ENCODE measurements at places on chromosomes 2 and 18.

GRCh38 chr2:120516679-120517314, 170.9 kb downstream of the INHBB start:
- no peak for DNase-seq

- no peak for DNase-seq
Observed at GRCh38 chr2:174888646-174889271, 116.4 kb downstream of the CHN1 start.

DNA sequence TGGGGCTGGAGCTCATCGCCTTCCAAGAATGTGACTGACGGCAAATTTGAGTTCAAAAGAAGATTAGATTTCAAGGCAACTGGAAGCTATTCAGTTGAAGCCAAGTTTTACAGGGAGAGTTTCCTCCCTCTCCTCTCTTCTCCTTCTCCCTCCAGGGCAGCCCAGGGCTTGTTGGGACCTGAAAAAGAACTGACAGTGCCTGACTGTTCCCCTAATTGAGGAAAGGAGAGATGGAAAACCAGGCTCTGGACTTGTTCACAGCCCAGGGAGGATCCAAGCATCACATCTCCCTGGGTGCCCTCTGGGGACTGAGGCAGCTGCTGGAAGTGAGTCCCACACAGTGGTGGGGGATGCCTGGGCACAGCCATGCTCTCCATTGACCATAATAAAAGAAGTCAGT, 88.1 kb downstream of the THNSL2 start:
- DNase-seq, result no peak

DNA sequence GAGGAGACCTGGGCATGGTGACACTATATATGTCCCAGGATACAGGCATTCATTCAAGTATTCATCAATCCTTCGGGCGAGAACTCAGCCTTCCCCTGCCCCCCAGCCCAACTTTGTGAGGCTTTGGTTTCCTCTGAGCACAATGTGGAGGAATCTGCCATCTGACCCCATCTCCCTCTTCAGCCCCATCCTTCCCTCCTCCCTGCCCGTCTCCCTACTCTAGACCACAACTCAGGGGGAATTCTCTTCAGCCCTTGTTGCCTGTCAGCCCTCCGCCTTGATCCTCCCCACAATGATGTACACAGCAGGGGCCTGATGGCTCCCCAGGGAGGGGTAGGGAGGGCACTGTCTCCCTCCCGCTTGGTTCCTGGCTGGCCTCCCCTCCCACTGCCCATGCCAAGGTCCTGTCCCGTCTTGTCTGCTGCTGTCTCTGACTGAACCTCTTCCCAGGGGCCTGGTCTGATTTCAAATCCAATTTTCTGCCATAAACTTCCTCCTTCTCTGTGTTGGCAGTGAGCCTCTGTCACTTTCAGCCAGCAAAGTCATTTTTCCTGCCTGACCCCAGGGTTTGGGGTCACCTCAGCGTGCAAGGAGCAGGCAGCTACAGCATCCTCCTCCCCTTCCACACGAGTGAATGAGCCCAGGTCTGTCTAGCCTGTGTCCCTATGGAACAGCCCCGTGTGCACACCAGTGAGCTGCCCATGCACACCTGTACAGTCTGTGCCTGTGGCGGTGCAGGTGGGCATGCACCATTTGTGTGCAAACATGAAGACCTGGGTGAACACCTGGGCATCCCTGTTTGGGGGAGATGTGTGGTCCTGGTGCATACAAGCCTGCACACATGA, 197.3 kb downstream of the CELF4 start:
- no peak for DNase-seq

- DNase-seq, result no peak
Observed at GRCh38 chr2:165617741-165618481, 148.4 kb downstream of the CSRNP3 start.

DNA sequence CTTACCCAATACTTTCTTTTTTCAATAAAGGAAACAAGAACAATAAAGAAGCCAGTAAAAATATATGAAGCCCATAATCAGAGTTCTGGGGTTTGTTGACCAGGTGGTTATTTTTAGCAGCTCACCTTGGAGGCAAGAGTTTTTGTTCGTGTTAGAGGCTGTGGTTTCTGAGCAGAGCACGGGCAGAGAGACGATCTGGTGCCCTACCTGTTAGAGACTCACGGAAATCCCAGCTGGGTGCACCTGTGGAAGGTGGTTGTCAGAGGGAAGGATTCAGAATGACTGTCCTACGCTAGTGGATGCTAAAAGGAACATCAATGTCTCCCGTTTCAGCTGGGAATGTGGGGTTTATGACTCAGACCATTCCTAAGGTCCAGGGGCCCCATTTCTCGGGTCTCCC, 87.6 kb downstream of the NRP2 start:
- DNase-seq, result no peak

GRCh38 chr2:238882082-238882755, 34.3 kb downstream of the TWIST2 start:
- DNase-seq, result no peak

- peak; percentile 87 for DNase-seq
Observed at GRCh38 chr2:33069894-33070651, 123.3 kb downstream of the LTBP1 start.

DNA sequence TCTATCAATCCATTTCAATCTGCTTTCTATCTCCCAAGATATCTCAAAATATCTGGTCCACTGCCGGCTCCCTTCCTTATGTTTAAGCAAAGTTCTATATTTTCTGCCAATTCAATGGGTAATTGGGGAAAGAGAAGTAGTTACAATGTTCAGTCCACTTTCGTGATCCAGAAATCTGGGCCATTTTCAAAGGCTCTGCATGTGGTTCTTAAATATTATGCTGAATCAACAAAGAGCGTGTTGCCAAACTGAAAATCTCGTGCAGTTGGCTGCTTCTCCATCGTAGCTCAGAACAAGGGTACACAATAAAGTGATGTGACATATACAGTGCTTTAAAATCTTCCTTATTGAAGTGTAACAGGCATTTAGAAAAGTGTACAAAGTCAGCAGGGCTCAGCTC, 863.1 kb downstream of the RNF144A start:
- no peak for DNase-seq

DNA sequence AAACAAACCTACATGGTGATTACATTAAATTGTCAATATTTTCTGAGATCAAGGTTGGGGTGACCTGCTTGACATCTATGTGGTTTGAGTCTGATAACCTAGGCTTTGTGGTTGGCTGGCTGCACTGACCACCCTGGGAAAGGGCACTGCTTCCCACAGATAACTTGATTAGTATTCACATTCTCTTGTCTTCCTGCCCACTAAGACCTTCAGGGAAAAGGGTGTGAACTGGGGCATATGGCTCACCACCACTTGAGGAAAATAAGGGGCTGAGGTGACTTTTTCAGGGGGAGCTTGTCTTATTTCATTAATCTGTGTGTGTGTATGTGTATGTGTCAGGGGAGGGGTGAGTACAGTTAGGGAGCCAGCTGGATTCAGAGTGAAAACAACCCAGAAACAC, 1.5 kb downstream of the SMYD1 start:
- no peak for DNase-seq

GRCh38 chr2:43133708-43134570, 92.5 kb downstream of the ZFP36L2 start:
- peak; percentile 85 for DNase-seq

GRCh38 chr18:41599466-41599865, 355.6 kb upstream of the PIK3C3 start:
- DNase-seq, result no peak

DNA sequence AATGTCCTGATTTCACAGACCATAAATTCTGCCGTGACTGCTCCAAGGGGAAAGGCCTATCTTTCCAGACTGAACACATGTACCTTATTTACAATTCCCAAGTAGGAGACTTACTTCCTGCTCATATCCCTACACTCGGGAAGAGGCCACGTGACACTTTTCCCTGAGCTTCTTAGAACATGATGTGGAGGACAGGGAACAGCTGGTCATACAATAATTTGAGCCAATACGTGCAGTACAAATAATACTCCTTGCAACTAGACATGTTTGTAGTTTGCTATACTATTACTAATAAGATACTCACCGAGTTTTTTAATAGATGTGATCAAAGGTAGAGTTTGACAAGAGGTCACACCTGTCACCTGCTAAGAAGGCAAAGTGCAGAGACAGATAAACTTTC, 256.4 kb downstream of the SP3 start:
- DNase-seq, result no peak

DNA sequence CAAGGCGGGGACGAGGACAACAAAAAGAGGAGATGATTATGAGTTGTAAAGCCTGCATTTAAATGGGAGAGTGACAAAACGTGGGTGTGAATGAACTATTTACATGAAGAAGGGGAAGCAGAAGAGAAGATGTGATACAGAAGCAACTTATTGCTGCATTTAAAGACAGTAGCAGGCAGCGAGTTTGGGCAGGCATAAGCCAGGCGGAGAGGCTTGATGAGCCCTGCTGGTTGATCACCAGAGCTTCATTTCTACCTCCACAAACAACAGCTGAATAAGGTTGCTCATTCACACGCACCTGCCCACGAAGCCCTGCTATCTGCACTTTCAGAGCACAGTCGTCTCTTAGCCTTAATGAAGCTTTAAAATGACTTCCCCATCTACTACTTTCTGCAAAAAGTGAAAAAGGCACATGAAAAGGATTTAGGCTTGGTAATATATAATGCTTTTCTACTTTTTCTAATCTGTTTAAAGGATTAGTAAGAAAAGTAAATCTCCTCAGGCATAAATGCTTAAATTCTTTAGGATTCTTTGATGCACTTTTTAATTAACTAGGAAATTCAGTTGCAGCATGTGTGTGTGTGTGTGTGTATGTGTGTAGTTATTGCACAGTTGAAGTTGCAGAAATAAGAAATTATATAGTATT, 3.1 kb downstream of the SLC38A11 start:
- no peak for DNase-seq

DNA sequence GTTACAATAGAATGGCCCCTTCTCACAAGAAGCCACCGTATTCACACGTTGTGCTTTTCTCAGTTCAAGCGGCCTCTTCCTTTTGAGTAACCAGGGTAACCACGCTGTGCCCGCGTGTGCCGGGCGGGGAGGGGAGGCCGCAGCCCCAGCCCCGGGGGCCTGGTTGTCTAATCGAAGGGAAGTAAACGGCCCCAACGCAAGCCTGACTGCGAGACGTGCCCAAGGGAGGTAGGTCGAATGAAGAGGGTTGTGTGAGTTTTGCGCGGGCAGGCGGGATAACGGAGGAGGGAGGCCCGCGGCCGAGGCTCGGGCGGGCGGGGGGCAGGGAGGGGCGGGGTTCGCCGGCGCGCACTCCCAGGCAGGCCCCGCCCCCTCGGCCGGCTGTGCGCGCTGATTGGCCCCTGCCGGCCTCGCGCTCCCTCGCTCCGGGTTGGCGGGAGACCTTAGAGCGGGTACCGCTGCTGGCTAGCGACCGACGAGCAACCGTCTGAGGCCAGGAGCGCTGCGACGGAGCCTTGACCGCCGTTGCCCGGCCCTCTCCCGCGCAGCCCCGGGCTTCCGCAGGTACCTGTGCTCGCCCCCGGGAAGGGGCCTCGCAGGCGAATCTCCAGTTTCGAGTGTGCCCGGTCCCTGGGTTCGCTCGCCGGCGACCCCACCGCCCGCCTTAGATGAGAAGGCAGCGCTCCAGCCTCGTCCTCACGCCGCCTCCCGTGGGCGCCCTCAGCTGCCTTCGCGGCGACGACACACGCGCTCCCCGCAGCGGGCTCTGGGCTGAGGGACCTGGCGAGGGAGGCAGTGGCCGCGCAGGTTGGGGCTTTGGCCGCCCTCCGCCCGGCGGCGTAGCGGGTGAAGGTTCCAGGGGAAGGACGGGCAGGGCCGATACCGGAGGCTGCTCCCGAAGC, at the start of gene SPDYA:
SPDYA (plus strand) TSS at position 451 of the 902 bp plus-strand sequence. CDS start 5,181 bp downstream, outside the sequence.
- peak; percentile 81 for DNase-seq

- no peak for DNase-seq
Observed at GRCh38 chr2:129910446-129911362, 68.8 kb upstream of the RAB6C start.

DNA sequence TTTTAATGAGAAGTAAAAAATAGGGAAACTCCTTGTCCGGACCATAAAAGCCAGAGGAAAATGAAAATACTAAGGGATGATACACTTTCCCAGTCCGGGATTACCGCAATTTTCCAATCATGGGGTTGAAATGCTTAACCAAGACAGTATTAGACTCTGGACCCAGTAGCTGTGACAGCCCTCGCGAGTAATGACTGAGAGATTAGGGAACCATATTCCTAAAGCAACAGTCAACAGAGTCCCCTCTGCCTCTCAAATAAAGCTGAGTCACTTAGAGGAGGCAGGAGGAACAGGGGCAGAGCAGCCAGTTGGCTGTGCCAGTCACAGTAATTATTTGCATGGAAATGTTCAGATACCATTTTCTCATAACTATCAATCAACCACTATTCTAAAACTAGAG, 34.8 kb downstream of the GPATCH11 start:
- no peak for DNase-seq

GRCh38 chr2:226792155-226792881, 7.3 kb downstream of the IRS1 start:
- no peak for DNase-seq

GRCh38 chr2:41867553-41867952, 180.3 kb upstream of the PKDCC start:
- no peak for DNase-seq

GRCh38 chr2:136905779-136906178, 140.4 kb downstream of the THSD7B start:
- DNase-seq, result no peak

DNA sequence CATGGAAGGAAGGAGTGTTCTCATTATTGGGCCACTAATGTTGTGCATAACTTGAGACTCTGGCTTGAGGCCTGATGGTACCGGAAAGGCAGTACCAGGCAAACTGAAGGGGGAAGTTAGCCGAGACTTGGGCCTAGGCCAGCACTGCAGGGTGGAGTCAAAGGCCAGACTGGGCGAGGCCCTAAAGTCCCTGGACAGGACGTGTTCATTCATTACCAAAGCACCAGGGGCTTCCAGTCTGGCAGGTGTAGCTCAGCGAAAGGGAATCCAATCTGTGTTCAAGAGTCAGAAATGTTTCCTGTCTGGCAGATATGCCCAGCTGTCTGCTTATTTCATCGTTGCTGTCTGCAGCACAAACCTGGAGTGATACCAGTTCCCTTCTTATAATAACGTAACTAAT, 4.7 kb upstream of the ITSN2 start:
- DNase-seq, result no peak

GRCh38 chr2:107712857-107713256, 113.8 kb upstream of the RGPD4 start:
- DNase-seq, result no peak

DNA sequence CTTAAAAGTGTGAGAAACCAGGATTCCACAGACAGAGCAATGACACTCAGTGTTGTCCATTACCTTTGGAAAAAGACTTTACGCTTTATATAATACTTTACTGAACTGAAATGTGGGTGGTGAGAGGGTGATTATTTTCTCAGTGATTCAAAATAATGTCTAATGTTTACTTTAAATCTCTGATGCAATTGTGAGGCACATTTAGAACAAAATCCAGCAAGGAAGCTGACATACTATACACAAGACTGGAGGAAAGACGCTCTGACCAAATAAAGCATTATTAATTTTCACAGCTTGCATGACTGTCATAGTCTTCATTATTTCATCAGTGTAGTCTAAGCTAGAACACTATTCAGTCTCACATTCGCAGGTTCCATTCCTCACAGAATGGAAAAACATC, 34.1 kb upstream of the STAT1 start:
- no peak for DNase-seq

DNA sequence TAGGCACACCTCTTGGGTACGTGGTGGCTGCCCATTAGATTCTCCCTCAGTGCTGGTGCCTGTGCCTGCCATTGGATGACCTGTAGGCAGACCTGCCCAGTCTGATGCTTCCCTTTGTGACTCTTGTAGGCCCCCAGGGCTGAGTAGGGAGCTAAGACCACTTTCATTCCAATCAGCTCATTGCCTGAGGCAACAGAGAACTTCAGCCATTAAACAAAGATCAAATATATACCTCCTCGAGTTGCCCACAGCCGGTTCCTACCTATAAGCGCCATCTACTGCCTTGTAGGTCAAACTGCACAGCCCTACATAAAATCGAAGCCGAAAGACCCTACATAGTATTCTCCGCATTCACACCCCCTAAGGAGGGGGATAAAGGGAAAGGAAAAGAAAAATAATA, 184.6 kb downstream of the ETAA1 start:
- no peak for DNase-seq
